ENCODE measurements at places on chromosomes 7 and 10.

DNA sequence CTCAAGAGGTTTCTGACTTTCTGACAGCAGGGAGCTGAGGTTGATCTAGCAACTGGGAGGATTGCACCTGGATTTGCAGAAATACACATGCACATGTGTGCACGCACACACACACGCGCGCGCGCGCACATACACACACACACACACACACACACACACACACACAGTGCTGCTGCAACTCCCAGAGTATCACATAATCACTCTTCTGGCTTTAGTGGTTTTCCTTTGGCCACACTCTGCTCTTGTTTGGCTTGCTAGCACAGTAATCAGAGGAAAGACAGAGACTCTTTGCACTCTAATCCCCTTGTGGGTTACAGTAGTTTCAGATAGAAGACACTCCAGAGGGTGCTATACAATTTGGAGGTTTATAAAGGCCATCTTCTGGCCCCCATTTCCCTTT lies 705.0 kb downstream of the AUTS2 start:
- DNase-seq: no peak

- DNase-seq: no peak
Measured at GRCh38 chr10:3306050-3306449, 133.5 kb upstream of the PITRM1 start.

- no peak for DNase-seq
Measured at GRCh38 chr7:118186501-118186900, 2.5 kb downstream of the LSM8 start.

DNA sequence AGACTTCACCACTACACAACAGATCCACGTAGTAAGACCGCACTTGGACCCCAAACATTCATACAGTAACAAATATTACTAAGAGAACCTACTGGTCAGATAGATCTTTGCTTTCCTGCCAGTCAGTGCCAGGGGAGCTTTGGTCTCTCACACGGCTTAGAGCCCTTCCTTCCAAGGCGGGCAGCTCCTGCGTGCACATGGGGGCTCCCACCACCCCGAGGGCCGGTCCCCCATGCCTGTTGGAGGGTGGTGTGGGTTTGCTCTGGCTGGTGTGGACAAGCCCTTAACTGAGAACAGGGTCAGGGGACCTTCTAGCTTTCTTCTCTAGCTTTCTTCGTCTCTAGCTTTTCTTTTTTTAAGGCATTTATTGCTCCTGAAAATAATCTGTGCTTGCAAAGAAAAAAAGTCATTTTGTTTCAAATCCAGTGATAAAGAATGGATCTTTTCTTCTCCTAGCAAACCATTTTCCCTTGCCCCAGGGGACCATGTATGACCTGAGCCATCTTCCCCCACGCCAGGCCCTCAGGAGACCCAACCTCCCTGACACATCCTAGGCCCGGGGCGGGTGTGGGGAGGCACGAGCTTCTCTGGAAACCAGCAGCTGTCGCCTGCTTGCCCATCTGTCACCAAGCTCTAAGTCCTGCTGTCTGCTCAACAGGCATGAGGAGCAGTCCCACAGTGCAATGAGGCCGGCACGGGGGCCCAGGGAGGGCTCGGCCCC lies 591.1 kb downstream of the PTPRN2 start:
- no peak for DNase-seq

DNA sequence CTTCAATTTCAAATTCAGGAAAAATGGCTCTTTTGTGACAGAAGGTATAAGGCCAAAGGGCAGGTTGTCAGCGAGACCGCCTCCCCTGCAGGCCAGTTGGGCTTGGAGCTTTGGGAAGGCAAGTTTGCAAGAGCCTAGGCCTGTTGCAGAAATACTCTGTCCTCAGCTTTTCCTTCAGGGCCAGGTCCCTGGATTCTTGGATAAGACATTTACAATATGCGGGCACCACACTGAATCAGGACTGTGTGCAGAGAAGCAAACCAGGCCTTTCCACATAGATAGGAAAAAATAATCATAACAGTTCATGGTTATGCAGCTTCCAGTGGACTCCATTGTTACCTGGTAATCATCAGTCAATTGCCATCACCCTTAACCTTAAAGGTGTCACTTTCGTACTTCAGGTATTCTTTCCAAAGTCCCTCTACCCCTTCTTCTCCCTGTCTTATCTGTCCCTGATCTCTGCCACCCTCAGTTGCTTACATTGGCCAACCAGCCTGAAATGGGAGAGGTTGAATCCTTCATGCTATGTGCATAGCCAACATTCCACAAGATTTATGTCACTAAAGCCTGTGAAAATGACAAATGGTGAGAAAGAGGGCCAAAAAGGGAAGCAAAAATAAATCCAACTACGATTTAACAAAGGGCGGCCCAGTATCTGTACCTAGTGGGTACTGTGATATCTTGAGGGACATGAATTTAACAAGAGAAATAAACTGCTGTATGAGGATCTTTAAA lies 304.5 kb upstream of the NFE2L3 start:
- DNase-seq: no peak

- DNase-seq: no peak
Measured at GRCh38 chr10:75530299-75530698, 98.9 kb downstream of the LRMDA start.

DNA sequence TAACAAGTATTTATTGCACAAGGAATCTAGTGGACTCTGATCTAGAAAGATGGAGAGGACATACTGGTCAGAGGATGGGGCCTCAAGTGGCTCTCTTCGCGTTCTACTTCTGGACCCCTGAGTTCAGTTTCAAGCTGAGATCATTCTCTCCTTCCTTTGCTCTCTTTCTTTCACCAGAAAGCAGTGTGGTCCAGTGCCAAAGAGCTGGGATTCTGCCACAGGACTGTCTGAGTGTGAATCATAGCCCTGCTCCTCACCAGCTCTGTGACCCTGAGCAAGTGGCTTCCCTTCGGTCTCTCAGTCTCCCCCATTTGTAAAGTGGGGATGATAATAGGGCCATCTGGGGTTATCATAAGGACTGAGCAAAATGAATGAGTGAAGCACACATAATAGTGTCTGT lies 715.2 kb downstream of the SUGCT start:
- DNase-seq: no peak

DNA sequence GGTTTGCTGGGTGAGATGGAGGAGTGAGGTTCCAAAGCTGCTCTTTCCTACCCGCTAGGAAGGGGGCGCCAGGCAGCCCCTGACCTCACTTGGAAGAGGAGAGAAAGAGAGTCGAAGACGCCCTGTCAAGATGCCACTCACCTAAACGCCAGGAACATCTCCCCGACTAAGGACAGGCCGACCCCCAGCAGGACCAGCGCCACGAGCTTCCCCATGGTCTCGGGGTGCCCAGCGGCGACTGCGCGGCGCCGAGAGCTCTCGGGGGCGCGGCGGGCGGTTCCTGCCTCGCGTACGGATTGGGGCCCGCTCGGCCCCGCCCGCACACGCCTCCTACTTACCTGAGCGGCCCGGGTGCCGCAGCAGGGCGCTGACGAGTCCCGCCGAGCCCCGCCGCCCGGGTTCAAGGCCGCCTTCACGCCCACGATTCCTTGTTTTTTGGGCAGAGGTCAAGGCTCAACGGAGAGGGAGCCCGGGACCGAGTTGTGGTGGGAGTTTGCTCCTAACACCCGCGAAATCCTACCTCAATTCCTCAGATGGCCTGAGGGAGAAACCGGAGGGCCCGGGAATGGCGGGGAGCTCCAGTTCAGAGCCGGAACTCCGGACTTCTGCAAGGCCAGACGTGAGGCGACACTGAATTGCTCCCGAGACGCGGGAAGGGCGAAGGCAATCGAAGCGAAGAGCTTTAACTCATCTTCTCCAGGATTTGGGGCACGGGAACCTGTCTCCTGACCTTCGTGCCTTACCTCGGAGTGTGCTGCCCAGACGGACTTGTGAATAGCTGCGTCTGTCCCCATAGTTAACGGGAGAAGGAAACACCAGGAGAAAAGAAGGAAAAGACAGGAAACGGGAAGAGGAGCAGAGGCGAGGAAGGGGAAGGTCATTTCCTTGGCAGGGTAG lies at the start of gene PON3:
PON3 (minus strand) TSS at position 240 of the 897 bp plus-strand sequence; CDS start at position 215, 25 bp downstream.
- DNase-seq: no peak

GRCh38 chr10:123380491-123381085 lies 226.4 kb downstream of the BUB3 start:
- no peak for DNase-seq

DNA sequence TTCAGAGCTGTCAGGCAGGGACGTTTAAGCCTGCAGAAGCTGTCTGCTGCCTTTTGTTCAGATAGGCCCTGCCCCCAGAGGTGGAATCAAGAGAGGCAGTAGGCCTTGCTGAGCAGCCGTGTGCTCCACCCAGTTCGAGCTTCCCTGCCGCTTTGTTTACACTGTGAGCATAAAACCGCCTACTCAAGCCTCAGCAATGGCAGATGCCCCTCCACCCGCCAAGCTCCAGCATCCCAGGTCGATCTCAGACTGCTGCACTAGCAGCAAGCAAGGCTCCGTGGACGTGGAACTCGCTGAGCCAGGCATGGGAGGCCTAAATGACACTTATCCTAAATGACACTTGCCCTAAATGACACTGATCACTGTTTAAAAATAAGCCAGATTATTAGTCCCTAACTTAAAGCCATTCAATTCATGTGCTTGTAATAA lies 6.8 kb upstream of the ASB15 start:
- no peak for DNase-seq

GRCh38 chr7:65390588-65390987 lies 16.9 kb downstream of the ZNF92 start:
- no peak for DNase-seq

DNA sequence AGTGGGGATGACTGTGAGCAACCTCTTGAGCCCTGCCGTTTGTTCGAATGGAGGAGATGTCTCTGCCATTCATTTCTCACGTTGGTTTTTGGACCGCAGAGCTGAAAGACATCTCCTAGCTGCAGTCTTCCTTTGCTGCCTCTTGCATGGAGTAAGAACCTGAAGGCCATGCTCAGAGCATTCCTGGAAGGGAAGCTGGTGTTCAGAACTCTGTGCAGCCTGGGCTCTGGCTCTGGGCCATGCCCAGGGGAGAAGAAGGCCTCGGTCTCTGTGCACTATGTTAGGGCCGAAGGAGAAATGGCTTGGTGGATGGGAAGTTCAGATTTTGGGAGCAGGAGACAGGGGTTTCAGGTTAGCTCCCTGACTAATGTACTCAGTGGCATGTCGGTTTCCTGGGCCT lies 22.9 kb downstream of the SFTPD start:
- DNase-seq: no peak

DNA sequence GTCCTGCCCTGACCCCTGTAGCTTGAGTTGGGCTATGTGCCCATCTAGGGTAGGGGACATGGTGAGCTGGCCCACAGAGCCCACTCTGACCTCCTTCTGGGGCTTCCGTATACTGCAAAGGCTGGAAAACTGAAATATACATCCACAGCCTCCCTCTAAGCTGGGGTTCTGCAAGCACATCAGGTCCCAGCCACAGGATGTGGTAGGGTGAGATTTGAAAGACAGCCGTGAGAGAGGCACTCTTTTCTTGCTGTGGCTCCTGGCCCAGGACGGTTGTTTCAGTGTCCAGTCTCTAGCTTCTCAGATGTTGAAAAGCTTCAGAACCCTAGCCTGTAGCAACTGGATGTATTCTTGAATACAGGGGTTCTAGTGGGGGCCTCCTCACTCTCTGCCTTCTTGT lies 60.1 kb upstream of the ADRB1 start:
- no peak for DNase-seq

DNA sequence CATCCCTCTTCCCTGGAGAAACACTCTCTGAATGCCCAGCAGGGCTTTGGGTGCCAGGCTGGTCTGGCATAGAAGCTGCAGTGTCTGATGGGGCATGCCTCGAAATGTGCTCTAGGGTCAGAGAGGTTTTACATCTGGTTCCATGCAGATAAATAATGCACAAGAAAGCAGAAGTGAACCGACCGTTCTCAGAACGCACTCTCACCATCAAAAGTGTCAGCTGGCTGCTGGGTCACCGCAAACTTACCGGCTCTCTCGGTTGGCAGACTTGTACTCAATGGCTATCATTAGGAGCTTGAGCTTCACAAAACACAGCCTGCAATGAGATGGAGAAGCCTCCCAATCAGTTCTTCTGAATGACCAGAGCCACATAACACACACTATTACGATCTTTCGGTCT lies 610.0 kb downstream of the KCNMA1 start:
- DNase-seq: no peak

- DNase-seq: no peak
Measured at GRCh38 chr7:129646369-129647021, 35.0 kb downstream of the NRF1 start.

DNA sequence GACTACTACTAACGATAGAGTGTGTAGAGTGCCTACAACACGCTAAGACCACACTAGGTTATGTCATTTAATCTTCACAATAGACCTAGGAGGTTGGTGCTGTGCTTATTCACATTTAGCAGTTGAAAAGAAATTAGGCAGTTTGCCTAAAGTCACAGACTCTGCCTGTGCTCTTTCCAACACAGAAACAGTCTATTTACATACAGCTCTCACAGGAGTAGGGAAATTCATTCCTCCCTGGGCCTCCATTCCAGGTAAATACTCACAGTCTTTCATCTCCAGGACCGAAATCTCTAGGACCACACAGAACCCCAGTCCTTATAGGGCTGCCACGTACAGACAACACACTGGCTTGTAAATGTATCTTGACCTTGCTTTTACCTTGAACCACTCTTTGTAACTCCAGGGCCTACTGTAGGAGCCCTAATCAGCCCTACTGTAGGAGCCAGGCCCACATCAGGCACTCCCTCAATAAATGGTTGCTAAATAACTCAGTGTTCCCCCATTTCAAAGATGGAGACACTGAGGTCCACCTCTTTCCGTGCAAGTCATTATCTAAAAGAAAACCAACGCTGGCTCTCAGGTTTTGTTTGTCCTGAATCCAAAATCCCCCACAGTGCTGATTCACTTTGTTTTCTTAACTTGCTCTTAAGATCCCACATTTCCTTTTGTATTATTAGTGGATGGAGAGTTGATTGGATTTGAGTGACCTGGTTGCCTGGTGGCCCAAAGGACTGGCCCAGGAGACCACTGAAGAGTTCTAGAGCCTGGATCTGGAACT lies 146.9 kb downstream of the KCNMA1 start:
- no peak for DNase-seq

- DNase-seq: no peak
Measured at GRCh38 chr10:70843776-70844489, 28.2 kb downstream of the SGPL1 start.

GRCh38 chr7:74288034-74288881 lies 949 bp upstream of the CLIP2 start:
- no peak for DNase-seq

DNA sequence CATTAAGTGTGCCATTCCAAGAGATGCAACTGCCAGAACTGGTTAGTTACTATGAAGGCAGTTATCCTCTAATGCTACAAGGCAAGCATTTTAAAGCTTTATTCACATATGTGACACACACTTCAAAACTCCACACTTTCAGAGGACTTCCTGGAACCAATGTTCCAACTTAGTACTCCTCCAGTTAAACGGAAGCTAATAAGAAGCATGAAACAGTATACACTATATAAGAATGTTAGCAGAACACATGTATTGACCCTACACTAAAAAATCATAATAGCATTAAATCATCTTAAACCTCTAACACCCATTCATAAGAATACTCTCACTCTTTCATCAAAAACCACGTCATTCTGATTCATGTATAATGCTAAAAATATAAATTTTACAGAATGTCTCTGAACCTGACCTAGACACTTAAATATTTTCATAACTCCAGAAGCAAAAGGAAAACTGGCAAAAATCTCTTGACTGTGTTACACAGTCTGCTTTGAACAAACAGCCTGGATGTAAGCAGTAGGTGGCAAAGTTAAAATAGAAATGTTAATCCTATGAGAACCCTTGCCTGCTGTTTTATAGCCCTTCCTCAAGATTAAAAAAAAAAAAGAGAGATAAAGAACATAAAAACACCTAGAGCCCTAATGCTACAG lies 135.0 kb downstream of the SEMA3C start:
- no peak for DNase-seq

GRCh38 chr7:138873220-138873892 lies 75.4 kb upstream of the ATP6V0A4 start:
- DNase-seq: no peak

GRCh38 chr10:114998993-114999392 lies 61.0 kb downstream of the TRUB1 start:
- no peak for DNase-seq
